ENCODE measurements at places on chromosomes 1 and 21. TPM values are rescaled to one million over a fixed set of nuclear protein-coding genes. Genes with fewer than 3 reads are reported as not detected.

GRCh38 chr1:181405584-181405983 is 77.7 kb upstream of the CACNA1E start:
- DNase-seq = no peak

- DNase-seq = no peak
These were observed 671.2 kb downstream of the MATN1 start for GRCh38 chr1:30052178-30052577.

GRCh38 chr1:229871078-229871676 is 195.9 kb upstream of the GALNT2 start:
- DNase-seq = no peak

GRCh38 chr1:169327875-169328274 is 39.7 kb downstream of the NME7 start:
- no peak for DNase-seq

- DNase-seq = no peak
These were observed 116.1 kb upstream of the DPT start for GRCh38 chr1:168845140-168845539.

AADACL3 gene
- total RNA-seq = not detected

DNA sequence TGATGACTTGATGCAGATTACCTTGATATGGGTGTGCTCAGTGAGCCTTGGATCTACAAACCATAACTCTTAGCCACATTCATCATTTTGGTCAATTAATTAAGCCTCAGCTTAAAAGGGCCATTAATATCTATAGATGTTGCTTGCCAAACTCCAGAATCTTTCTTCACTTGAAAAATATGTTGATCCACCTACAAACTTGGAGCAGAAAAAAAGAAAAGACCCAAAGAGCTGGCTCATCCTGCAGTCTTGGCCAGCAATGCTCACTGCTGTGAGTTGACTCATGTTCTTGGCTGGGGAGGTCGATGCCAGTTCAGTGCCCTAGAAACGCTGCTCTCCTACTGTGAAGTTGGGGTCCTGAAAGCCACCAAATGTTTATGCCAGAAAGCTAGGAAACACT is 75.4 kb downstream of the DPT start:
- no peak for DNase-seq

DNA sequence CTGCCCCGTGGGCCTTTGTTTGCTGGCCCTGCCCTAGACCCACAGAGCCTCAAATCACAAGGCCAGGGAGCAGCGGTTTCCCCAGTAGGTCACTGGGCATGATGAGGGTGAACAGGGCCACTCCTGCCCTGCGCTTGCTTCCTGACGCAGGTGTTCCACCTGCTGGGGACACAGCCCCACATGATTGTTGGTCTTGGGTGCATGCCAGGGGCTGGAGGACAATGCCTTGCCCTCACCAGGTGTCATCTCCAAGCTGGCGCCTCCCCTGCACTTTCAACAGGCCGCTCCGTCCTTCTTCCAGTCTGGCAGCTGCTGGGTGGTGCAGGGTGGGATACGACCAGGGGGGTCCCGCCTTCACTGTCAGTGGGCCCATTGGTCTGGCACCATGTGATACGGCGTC is 24.3 kb downstream of the IL10RB start:
- DNase-seq = no peak

DNA sequence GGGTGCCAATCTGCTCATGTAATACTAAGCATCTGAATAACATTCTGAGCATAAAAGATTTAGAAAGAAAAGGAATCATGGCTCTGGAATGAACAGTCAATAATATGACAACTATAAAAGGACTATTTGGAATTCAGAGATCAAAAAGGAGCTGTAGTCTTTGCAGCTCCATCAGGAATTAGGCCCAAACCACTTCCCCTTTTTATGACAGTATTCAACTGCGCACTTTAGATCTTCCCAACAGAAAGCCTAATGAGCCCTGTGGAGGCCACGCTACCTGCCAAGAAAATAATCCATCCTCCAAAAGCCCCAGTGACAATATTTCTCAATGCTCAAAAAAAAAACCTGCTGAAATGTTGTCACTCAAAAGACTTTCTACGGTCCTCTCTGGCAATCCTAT is 163.2 kb downstream of the SNX7 start:
- DNase-seq = no peak

GRCh38 chr1:182841368-182841988 is 2.3 kb downstream of the DHX9 start:
- DNase-seq = no peak

RIPPLY3 gene
- total RNA-seq = not detected

- DNase-seq = no peak
These were observed 82.6 kb upstream of the MAP10 start for GRCh38 chr1:232722626-232723025.

- no peak for DNase-seq
These were observed 23.0 kb upstream of the DNAJC11 start for GRCh38 chr1:6724517-6725141.

- no peak for DNase-seq
These were observed 9.3 kb downstream of the DRAXIN start for GRCh38 chr1:11700601-11701467.

SYNC gene
- total RNA-seq = 12.2 TPM

DNA sequence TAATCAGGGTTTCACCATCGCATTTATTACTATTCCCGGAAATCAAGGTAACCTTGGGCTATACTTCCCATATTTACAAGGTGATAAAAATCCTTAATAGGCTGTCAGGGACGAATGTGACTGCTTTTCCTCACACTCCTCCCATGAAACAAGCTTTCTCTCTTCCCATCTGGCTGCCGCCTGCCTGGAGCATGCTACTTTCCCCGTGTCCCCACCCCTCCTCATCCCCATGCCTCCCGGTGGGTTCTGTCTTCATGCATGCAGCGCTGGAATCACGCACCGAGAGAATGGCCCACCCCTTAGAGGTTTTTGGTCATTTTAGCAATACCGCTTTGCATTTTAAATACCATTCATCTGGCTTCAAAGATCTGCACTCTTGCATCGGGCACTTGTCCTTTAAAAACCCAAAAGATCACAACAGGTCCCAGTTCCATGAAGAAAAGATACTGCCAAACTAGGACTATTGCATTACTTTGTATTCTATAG is 339.1 kb downstream of the NTNG1 start:
- no peak for DNase-seq

PLA2G5 gene
- total RNA-seq = 47.1 TPM

C1orf53 gene
- total RNA-seq = 4.9 TPM

DISP3 gene
- 0.12 TPM for total RNA-seq

GRCh38 chr1:207883104-207883651 is 27.7 kb downstream of the CD34 start:
- no peak for DNase-seq

DNA sequence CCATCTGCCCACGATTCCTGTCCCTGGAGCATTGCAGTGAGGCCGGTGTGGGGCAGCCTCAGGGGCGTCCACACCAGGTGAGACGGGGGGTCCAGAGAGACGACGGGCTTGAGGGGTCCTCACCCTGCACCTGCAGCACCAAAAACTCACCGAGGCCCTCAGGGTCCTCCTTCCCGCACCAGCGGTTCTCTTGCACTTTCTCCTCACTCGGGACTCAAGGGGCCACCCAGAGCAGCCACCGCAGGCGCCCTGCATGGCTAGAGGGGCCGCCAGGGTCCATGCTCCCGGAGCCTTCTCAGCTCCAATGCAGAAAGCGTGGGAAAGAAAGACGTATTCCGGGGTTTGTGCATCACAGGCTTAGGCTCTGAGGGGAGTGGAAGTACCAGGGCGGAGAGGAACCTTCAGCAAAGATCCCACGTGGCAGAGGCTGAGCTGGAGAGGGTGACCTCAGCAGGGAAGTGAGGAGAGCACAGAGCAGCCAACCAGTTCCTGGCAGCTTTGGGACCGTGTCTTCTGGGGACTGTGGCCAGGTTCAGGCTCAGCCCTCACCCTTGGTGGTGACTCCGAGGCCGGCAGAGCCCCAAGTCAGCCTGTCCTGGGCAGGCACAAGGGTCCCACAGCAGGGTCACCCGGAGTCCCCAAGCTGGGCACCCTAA is 19.5 kb upstream of the COL6A2 start:
- DNase-seq = no peak

- DNase-seq = peak; percentile 37
These were observed 12.4 kb upstream of the TBX15 start for GRCh38 chr1:119000371-119001180.

- no peak for DNase-seq
These were observed 1.1 kb upstream of the GADD45A start for GRCh38 chr1:67683766-67684525.

DNA sequence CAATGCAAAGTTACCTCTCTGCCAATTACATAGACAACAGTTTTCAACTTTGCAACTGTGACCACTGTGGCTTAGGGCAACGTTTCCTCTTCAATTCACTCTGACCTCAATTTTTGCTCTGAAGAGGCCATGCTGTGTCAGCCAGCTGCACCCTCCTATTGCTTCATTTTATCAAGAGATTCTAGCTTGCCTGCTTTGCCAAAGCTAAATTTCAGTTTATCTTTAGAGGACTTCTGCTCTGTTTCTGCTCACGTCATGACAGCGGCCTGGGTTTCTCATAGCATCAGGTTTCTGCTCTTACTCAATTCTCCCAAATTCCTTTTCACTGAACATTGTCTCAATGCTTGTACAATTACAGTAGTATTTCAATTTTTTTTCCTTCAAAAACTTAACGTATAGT is 154.6 kb downstream of the PLA2G4A start:
- DNase-seq = peak; percentile 41

GRCh38 chr1:47837056-47837830 is 159.9 kb downstream of the TRABD2B start:
- DNase-seq = no peak

GRCh38 chr1:187396929-187397796 is 568.4 kb downstream of the PLA2G4A start:
- DNase-seq = no peak

DNA sequence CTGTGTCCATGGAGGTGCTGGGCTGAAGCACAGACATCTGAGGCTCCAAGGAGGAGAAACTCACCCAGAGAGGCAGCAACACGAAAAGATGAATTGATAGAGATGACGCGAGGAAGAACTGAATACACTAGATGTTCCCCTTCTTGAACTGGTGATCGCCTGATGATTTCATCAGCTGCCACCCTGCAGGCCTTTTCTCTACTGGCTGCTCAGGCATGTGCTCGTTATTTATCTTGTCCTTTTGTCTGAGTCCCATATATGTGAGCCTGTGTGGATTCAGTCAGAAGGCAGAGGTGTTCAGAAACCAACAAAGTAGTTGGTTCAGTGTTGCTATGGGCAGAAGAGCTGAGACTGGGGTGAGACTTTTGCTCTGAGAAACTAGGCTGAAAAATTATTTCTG is 104.2 kb downstream of the SPATA46 start:
- no peak for DNase-seq

RIPK4 gene
- total RNA-seq = 0.17 TPM

Measured in left ventricle myocardium superior (tissue), 1 donor.